ENCODE measurements at places on chromosomes 7 and 10.
A peak's percentile ranks its signal among the peaks of the same experiment; 100 is the strongest.

- no peak for DNase-seq
These were observed 1135.0 kb downstream of the GATA3 start for GRCh38 chr10:9189448-9189847.

DNA sequence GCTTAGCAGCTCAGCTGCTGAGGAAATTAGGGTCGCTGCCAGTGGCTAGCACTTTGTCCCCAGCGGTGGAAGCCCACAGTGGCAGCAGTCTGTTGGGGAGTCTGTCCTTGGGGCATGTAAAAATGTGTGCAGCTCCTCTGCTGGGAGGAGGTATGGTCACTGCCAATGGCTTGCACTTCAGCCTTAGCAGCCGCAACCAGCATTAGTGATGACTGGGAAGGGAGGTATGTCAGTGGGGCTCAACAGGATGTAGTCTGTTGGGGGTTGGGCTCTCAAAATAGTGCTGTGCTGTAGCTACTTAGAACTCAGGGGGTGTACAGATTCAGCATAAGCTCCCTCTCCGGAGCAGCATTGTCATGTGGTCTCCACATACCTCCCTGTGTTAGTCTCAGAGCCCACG lies 189.9 kb downstream of the ZEB1 start:
- no peak for DNase-seq

DNA sequence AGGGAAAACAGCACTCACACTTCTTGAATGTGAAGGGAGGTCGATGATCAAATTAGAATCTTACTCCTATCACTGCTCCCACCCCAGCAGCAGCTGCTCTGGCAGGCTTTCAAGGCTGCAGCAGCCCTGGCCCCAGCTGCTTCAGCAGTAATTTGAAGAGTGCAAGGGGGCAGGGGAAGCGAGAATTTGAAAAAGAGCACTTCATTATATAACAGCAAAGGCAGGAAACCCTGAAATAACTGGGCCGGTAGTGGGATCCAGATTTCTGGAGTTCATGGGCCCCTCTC lies 44.9 kb downstream of the MYPN start:
- no peak for DNase-seq

GRCh38 chr7:57339198-57339944 lies 110.6 kb upstream of the ZNF716 start:
- no peak for DNase-seq

DNA sequence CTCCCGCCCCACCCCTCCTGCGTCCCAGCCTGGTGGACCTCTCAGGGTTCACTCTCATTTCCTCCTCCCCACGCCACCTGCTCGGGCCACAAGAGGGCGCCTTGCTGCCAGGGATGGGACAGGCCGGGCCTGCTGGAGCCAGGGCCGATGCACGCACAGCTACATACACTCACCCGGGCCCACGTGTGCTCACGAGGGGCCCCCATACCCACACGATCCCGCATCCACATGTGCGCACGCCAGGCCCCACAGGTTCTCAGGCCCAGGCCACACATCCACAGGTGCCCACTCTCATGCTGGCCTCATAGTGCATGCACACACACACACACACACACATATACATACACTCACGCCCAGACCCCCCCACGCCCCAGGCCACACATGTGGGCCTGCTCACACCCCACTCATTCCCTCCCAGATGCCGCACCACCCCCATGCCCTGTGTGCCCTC lies 68.6 kb downstream of the LHPP start:
- DNase-seq: peak; percentile 84

GRCh38 chr7:133114519-133114918 lies 32.6 kb upstream of the CHCHD3 start:
- no peak for DNase-seq

DNA sequence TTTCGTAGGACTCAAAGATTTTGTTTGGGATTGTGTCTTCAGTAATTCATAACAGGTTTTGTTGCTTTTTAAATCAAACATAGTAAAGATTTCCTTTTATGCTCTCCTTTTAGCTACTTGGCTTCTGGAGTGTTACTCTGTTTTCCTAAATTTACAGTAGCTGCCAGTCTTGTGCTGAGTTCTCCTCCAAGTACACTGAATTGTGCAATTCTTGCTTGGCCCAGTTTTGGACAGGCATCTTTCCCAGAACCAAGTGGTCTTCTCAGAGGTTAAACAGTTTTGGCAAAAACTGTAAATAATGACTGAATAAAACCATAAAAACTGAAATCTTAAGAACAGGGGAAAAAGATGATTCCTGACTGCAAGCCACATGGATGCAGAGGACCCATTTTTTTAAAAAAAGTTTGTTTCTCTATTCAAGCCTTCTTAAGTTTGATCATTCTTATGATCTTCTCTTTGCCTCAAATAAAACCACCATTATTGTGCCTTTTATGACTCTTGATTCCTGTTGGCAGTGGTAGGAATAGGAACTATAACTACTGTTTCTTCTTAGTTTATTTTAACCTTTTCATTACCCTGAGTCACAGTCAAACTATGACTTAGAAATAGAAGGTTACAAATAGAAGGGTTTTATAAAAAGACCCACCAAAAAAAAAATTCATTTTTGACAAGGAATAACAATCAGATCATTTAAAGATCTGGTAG lies 88.0 kb downstream of the MDFIC start:
- DNase-seq: no peak

- DNase-seq: no peak
These were observed 1084.1 kb upstream of the PHF14 start for GRCh38 chr7:9889554-9889953.

DNA sequence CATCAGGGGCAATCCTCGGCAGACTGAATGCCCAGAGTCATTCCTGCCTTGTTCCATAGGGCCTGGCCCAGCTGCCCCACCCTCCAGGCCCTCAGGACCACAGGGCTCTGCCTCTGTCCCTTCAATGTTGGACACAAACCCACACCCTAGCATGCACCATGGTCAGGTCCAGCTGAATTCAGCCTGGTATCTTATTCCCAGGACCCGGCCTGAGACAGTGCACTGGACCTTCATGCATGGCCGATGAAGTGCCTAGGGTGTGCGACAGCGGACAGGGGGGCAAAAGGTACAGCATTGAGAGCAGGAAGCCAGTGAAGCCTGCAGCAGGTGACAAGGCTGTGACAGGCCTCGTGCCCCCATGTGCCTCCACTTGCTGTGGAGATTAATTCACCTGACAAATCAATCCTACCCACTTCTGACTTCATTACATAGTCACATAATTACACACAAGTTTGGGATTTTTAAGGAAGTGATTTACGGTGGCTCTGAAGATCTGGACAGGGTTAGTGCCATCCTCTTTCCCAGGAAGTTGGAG lies 261.9 kb downstream of the GRID1 start:
- no peak for DNase-seq

DNA sequence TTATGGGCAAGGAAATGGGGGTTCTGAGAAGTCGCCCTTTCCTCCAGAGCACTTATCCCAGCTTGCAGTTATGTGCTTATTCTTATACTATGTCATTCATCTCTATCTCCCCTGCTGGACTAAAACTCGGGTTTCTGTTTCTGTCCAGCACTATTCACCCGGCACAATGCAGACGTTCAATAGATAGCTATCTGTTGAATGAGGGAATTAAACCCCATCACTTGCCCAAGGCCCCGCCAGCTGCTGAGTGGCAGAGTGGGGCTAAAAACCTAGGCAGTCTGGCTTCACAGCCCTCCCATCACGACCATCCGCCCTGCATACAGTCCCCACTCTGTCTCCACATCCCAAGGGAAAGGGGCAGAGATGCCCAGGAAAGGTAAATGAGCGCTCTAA lies 5.4 kb downstream of the SLIT1 start:
- DNase-seq: no peak

- no peak for DNase-seq
These were observed 2.6 kb downstream of the ABCA13 start for GRCh38 chr7:48173756-48174382.

- no peak for DNase-seq
These were observed 267.1 kb downstream of the PRPF18 start for GRCh38 chr10:13853854-13854253.

DNA sequence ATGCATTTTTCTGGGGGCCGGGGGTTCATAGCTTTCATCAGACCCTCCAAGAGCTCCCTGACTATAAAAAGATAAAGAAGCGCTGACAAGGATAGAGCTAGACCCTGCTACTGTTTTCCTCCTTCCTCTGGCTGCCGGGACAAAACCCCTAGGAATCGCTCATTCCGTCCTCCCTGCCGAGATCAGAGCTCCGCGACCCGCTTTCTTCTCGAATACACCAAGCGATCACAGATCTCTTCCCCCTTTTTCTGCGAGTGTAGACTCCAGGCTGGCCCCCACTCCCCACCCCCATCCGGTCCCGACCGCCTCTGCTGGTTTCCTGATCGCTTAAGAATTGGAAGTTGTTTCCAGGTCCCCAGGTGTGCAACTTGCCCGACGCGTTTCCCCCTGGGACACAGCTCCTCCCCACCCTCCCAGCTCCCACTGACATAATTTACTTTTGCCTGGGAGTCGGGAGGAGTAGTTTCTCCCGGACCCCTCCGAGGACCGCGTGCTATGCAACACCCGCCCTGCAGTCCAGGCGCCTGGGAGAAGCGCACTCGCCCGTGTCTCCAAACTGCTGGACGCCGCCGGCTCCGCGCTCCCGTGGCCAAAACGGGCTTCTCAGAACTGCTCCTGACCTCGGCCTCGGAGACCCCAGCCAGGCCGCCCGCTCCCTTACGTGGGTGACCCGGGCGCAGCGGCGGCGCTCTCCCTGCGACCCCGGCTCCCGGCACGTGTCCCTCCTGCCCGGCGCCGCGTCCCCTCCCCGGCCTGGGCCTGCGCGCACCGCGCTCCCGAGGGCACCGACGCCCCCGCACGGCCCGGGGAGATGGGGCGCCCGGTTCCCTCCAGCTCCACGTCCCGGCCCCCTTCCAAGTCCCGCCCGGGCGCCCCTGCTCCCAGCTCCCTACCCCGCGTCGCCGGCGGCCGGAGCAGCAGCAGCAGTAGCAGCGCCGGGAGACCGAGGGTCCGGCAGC lies 552 bp downstream of the IL15RA start:
- peak; percentile 17 for DNase-seq

- DNase-seq: no peak
These were observed 93.9 kb upstream of the RET start for GRCh38 chr10:42982891-42983506.

GRCh38 chr7:122847871-122848473 lies 38.3 kb downstream of the CADPS2 start:
- DNase-seq: no peak

GRCh38 chr7:28641752-28642545 lies 229.6 kb downstream of the CREB5 start:
- no peak for DNase-seq

DNA sequence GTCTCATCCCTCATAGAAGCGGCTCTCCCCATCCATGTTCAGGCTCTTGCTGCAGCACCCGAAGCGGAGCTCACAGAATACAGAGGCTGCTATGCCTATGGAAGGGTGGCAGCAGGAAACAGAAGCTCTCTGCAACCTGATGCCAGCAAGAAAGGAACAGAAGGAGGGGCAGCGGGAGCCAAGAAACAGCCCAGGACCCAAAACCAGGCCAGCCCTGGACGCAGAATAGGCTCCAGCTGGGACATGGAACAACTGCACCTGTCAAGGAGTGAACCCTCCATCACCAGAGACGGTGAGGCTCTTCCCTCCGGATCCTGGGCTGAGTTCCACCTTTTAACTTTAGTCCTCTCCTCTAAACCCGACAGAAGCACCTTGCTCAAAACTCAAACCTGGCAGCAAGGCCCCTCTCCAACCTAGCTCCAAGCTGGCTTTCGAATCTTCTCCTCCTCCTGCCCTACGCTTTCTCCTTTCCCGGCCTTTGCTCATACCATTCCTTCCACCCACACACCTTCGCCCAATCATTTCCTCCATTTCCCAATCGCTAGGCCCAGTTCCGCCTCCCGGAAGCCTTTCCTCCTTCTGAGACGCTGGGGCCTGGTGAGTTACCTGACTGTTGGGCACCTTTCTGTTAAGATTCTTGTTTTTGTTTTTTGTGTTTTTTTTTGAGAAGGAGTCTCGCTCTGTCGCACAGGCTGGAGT lies 122.8 kb upstream of the ZNF92 start:
- DNase-seq: no peak

DNA sequence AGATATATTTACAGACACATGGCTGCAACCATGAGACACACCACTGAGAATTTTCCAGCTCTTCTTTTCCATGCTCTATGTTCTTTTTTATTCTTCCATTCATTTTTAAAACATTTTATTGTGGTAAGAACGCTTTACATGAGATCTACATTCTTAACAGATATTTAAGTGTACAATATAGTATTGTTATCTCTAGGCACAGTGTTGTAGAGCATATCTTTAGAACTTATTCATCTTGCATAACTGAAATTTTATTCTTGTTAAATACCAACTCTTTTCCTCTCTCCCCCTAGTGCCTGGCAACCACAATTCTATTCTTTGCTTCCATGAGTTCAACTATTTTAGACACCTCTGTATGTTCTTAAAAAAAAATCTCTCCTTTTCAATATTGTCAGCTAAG lies 67.1 kb upstream of the HABP2 start:
- no peak for DNase-seq

DNA sequence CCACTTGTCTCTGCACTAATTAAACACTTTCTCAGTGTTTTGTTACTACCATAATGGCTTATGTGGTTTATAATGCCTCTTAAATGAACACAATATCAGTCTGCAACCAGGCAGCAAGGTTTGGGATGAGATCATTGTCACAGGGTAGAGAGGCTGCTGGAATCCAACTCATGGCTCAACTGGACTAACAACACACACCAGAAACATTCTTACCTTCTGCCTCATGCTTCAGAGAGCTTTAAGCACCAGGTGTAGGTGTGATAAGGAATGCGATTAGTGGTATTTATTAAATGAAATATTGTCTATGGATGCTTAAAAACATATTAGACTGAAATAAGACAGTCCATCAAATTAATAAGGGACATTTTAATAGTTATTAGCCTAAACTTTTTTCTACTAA lies 25.4 kb downstream of the PTF1A start:
- no peak for DNase-seq

GRCh38 chr7:3267966-3268690 lies 32.9 kb upstream of the SDK1 start:
- DNase-seq: no peak

- DNase-seq: no peak
These were observed 8.3 kb upstream of the ATP6V0E2 start for GRCh38 chr7:149865437-149865836.

DNA sequence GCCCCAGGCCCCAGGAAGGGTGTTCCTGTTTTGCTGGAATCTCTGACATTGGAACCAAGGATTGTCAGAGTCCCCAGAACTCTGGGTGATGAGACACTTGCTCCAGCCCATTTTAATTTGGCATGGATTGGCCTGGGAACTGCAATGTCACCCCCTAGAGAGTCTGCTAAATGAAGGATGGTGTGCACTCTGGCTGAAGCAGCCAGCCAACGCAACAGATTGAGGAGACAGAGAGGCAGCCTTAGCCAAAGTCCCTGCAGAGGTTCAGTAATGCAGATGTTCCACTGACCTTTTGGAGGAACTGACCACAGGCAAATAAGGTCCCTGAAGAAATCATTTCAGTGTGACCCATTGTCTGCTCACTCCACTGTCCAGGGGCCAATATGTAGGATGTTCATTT lies 13.4 kb downstream of the LRRC18 start:
- DNase-seq: no peak

GRCh38 chr7:33221390-33221789 lies 92.0 kb downstream of the BBS9 start:
- DNase-seq: no peak

Data from GM18507 (cell line).